ENCODE measurements at places on chromosomes 3 and 15.

- DNase-seq, result no peak
Observed at GRCh38 chr3:30007668-30008067, 598.7 kb upstream of the TGFBR2 start.

DNA sequence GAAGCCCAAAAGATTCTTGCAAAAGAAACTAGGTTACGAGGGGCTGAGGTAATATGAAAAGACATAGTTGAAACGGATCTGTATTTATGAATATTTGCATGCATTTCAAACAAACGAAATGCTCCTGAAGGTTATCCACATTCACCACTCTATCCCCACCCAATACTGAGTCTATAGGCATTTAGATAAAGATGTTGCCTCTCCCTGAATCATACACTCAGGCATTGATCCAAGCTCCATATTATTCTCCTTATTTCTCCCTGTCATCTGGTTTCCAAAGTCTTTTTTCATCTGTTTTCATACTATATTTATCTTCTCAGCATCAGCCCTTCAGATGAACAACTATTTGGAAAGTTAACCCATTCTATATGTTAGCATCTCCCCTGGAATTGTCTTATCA, 492.5 kb upstream of the TGFBR2 start:
- no peak for DNase-seq

GRCh38 chr3:42376344-42376798, 34.0 kb downstream of the LYZL4 start:
- DNase-seq, result peak; percentile 9

GRCh38 chr3:5277612-5278236, 90.2 kb downstream of the EDEM1 start:
- no peak for DNase-seq

DNA sequence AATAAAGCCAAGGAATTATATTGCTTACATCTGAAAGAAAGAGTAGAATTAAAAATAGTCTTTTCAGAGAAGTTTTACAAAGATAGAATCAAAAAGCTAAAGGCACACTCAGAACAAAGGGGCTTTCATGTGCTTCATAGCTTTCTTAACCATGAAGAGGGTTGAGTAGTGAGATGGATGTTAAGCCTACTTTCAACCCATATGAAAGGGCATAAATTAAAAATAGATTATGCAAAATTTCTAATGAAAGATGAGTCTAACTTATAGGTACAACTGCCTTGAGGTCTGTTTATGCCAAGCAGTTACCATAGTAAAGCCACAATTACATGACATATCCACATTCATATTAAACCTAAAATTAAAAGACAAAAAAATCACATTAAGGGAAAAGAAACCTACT, 223.3 kb upstream of the ARHGEF26 start:
- DNase-seq, result no peak

GRCh38 chr3:67719333-67719732, 64.9 kb upstream of the SUCLG2 start:
- DNase-seq, result no peak

- no peak for DNase-seq
Observed at GRCh38 chr3:30691249-30691880, 85.0 kb downstream of the TGFBR2 start.
